Stimulated activated CD8-positive, alpha-beta memory T cell treated with anti-CD3 and anti-CD28 coated beads, Interleukin-4, amount 100 ng/mL, for 1 hour (primary cell): ENCODE measurements at places on chromosomes 2 and 18.

DNA sequence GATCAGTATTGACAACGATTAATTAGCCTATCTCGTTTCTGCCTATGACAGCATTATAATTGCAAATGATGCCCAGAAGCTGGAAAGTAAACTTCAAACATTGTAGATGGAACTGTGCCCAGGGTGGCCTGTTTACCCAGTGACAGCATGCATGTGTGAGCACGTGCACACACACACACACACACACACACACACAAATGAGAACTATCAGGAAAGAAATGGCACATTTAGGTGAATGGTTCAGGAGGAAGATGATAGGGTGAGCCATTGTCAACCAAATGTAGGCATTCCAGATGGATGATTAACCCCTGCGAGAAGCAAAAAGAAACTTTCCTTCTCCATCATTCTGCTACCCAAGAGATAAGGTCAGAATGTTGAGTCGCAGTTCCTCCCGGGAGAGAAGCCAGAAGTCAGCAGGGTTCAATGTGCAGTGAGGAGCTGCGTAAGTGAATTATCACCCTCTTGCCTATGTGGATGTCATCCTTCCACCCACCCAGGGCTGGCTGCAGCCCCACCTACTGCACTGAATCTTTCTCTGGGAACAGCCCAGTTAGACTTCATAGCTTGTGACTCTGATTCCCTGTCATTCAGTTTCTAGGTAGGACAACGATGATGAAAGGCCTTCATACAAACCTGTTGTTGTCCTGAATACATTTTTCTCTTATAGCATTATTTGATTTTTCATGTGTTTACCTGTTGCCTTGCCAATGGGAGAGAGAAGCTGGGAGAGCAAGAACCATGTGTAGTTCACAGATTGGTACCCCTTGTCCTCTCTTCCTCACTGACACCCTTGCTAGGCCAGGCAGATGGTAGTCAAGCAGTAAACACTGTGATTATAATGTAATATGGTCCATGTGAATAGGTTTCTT is 3.5 kb upstream of the APOB start:
- DNase-seq = no peak

GRCh38 chr2:37775908-37776250 is 104.4 kb upstream of the CDC42EP3 start:
- no peak for DNase-seq

DNA sequence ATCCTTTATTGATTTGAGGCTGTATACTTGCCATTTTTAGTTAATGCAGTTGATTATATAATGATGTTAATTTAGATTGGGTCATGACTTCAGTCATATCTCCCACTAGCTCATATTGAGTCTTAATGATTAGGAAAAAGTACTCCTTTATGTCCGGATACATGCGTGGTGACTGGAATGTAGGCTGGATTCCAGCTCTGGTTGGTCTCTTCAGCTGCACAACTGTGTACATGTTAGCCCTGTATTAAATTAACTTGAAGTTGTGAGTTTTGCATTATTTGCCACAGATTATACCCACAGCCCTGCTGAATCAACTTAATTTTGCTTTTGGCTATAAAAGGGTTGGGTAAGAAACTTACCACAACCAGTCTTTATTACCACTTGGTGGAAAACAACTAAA is 22.5 kb downstream of the MOB4 start:
- DNase-seq = no peak

DNA sequence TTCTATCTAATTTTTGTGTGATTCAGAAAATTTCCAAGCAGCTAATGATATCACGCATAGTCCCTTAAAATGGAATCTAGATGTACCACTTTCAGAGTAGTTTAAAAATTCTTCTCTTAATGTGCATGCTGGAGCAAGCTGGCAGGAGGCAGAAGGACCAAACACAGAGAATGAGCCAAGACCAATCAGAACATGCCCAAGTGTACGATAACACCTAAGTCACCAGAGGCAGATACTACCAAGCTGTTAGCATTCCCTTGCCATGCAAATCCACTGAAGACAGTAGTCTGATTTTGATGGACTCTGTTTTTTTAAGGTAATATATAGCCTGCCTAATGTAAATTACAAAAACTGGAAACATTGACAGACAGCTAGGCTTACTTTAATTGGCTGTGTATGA is 109.3 kb downstream of the DNAH7 start:
- DNase-seq = no peak

DNA sequence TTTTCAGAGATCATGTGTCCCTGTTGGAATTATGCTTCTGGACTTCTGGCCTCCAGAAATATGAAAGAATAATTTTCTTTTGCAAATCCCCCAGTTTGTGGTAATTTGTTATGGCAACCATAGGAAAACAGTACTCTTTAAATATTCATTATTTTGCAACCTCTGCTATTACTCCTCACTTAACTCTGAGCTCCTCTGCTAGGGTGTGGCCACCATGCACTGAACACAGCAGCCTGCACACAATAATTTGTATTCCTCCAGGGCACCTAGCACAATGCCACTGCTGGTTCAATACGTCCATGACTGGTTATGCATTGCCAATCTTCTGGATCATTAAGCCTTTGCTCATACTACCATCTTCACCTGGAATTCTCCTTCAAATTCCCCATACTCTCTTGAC is 232.0 kb downstream of the CNTNAP5 start:
- no peak for DNase-seq

DNA sequence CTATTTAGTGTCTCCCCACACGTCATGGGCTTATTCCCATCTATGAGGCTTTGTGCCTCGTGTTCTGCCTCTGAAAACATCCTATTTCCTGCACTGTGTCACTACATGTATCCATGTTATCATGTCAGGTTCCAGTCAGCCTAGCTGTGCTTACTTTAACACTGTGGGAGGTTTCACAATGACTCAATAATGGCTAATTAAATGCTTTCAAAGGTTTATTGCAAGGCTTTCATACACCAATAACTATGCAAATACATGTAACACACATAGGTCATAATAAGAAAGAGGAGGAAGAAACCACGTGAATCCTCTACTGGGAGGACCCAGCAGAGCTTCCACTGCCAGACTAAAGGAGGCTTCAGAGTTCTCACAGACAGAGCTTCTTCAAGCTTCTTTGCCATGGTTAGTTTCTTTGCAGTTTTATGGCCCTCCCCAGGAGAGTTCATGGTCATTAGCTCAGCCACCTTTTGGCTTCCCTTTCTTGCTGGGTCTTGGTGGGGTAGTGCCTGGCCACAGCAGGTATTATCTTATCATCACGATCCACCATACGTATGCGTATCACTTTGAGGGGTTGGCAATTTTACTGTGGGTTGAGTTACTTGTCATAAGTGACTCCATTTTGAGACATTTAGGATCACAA is 5.1 kb upstream of the COLEC12 start:
- DNase-seq = no peak

DNA sequence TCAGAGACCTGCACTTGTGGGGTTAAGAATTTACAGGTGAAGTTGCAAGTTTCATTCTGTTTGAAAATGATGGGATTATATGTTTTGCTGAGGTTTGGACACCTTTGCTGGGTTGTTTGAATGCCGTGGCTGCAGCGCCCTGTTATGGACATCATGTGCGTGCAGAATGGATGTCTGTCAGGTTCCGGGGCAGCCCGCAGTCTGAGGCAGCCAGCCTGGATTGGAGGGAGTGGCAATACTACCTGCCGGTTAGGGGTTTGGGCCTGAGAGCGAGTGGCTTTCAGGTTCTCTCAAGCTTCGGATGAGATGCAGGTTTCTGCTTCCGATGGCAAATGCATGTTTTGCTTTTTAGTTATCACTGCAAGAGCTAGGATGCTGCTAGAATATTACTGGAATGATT is 1.1 kb downstream of the CASP8 start:
- DNase-seq = no peak

GRCh38 chr2:160453111-160453820 is 40.3 kb downstream of the RBMS1 start:
- DNase-seq = no peak
